ENCODE measurements at places on chromosomes 7 and 10.

DNA sequence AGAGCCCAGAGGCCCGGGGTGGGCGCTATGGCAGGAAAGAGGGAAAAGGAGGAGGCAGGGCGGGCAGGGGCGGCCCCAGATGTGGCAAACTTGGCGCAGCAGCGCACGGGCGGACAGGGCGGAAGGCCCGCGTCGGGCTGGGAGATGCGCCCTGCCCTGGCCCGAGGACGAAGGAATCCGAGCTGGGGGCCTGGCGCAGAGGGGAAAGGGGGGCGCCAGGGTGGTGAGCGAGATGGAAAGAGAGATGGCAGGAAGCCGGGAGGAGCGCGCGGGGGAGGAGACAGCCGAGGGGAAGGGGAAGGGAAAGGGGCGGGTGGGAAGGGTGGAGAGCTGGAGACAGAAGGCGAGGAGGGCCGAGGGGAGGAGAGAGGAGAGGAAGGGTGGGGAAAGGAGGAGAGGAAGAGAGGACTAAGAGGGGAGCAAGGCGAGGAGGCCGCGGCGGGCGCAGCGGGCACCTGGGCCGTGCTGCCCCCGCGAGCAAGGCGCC is at the start of gene MARVELD1:
TSS of gene MARVELD1 (plus strand) at position 392 of the 487 bp plus-strand sequence. CDS start 147 bp downstream, outside the sequence.
- DNase-seq: no peak

DNA sequence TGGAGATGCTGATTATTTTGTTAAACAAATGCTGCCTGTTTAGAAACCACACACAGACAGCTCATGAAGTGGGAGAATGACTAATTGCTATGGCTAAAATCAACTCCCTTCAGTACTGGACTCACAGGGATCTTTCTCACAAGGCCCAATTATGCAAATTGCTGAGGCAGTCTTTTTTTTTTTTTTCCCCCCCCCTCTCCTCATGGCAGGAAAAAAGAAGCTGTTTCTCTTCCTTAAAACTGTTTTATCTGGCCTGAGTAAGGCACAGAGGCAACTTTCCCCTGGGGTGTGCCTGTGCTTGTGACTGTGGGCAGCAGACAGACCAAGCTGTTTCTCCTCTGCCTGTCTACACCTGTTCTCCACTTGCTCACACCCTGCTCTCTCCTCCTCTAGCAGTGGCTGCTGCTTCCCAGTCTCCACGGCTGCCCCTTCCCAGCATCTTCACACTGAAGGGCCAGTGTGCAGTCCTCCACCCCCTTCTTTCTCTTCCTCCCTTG is 65.4 kb upstream of the STEAP1B start:
- no peak for DNase-seq

DNA sequence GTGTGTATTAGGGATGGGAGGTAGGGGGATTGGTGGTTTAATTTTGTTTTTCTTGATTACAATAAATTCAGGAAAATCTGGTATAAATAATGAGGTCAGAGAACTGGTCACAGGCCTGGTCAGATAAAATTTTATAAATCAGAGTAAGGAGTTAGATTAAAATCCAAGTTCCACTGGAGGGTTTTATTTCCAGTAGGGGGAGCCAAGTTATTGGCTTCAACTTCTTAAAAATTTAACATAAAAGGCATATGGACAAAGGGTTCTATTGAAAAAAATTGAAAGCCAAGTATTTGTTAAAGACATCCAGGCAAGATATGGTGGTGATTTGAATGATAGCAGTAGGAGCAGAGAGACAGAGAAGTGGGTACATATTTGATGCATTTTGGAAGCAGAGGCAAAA is 763.3 kb downstream of the SORCS1 start:
- no peak for DNase-seq

DNA sequence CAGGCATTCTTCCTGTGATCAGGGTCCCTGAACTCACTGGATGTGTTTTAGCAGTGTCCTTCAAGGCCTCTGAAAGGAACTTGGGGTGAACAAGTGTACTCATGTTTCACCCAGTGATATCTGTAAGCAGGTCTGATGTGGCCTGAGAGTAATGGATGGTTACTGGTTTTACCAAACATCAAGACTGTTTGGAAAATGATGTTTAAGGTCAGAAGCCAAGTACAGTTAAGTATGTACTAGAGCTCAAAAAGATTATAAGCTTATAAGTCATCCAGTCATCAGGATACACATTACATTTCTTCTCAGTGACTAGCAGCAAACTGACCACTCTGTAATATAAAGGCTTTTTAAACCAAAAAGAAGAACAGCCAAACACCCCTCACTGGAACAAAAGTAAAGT is 79.8 kb upstream of the PTN start:
- DNase-seq: no peak

- no peak for DNase-seq
These were observed 80.5 kb downstream of the KCNMA1 start for GRCh38 chr10:77556990-77557601.

GRCh38 chr7:23907012-23907411 is 197.0 kb downstream of the STK31 start:
- DNase-seq: no peak

DNA sequence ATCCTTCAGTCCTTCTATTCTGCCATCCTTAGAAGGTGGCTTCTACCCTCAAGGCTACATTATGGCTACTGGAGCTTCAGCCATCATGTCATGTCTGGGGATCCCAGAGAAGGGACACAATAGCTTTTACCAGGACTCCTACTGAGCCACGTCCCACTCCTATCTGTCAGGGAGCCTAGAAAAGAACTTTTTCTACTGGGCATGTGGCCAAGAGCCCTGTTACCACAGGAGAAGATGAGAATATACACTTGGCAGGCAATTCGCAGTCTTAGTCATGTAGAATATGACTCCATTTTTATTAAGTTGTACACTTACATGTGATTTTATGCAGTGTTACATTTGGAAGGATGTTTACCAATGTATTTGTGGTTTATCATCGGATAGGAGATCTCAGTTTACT is 64.6 kb upstream of the KCNMA1 start:
- DNase-seq: no peak

GRCh38 chr10:70799124-70799523 is 13.9 kb upstream of the TBATA start:
- no peak for DNase-seq

GRCh38 chr7:121085922-121086321 is 97.4 kb downstream of the CPED1 start:
- no peak for DNase-seq

- no peak for DNase-seq
These were observed 226.1 kb upstream of the SEMA3D start for GRCh38 chr7:85412912-85413311.

DNA sequence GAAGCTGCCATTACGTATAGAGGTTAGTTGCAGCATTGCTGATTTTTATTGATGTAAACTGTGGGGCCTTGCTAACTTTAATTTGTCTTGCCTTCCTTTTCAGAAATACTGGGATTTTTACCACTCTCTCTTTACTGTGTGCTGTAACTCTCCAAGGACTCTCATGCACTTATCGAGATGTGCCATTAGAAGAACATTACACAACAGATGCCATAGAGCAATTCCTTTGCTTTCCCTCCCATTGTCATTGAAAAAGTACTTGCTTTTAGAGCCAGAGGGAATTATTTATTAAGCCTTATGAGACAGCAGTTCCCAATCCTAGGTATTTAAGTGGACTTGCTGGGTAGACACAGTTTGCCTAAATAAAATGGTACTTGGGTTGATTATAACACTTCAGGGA is 51.7 kb downstream of the ASB4 start:
- no peak for DNase-seq

- no peak for DNase-seq
These were observed 13.0 kb upstream of the AKR1E2 start for GRCh38 chr10:4813023-4813422.

DNA sequence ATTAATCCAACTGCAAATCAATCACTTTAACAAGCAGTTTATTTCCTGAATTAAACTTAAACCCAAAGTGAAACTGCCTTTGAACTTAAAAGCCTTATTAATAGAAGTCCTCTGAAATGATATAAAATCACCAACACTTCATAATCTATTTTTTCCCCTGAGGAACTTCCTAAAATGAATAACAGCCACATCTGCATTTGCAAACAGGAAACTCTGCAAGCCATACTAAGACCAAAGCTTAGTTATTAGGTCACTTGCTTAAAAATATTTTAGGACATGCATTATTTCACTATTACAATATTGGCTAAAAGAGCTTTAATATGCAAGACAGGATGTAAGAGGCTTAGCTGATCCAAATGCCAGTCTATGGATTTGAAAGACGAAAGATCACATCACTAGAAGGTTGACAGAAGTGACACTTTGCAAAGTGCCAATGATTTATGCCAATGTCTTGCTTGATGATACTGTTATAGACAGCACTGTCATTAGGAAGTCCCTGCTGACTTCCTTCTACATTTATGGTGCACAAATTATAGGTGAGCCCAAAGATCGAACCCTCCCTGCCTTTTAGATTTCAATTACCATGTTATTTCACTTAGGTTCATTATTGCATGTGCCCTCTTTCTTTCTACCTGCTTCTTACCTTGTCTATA is 99.9 kb upstream of the SKAP2 start:
- DNase-seq: no peak

DNA sequence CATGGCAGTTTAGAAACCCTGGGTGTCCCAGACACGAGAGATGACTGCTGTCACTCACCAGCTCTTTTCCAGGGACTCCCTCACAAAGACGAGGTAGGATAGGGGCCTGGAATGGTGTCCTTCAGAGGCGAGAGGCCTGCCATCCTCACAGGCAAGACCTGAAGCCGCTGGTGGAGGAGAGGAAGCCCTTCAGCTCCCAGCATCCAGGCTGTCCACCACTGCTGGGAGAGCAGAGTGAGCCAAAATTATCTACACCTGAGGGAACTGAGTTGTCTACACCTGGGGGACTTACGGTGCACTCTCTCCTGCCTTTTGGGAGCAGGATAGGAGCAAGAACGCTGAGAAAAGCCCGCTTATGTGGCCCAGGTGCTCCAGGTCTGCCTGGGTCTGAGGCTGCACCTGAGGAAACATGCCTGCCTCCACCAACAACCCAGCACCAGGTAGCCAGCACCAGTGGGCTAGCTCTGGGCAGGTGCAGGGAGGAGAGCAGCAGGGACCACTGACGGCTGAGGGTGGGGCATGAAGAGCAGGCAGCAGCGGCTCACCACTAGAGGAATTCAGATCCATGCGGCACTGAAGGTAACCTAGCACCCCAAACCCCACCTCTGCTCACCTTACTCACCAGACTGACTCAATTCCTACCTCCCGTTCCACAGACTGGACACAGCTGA is 357.2 kb downstream of the SH2D4B start:
- DNase-seq: no peak

GRCh38 chr10:81026591-81026990 is 488.9 kb downstream of the SH2D4B start:
- DNase-seq: no peak

- no peak for DNase-seq
These were observed 102.2 kb downstream of the SNX10 start for GRCh38 chr7:26393818-26394217.

- no peak for DNase-seq
These were observed 67.5 kb downstream of the NT5C2 start for GRCh38 chr10:103125323-103126267.

DNA sequence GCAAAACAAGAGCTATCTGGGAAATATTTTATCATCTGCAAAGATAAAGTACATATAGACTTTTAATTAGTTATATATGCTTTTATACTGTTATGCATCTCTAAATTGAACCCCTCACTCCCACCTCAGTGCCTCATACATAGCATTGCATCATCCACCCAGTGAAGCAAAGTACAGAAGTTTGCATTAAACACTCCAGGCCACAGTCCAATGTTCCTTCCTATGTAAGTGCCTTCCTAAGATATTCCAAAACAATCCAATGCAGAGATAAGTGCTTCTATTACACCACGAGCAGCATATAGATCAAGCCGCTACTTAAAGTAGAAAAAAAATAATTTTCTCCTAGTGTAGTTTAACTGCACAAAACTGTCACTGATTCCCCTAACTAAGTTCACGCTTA is 3.4 kb downstream of the CPXM2 start:
- no peak for DNase-seq

GRCh38 chr7:29955799-29956486 is 33.7 kb downstream of the SCRN1 start:
- no peak for DNase-seq

DNA sequence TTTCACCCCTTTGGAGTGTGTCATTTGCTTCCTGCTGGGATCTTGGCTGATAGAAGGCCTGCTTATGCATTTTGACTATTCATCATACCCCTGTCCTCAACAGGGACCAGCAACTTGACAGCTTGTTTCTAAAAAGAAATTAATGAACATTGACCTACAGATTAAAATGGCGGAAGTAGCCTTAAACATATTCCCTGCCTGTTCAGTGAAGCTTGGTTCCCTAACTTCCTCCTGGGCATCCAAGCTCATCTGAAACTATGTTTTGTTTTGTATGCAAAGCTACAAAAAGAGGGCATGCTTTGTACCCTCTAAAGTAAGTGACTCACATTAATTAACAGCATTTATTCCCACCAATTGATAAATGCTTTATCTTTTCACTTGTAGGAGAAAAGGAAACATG is 26.8 kb upstream of the CDK14 start:
- no peak for DNase-seq

GRCh38 chr10:77325233-77325537 is 312.4 kb downstream of the KCNMA1 start:
- no peak for DNase-seq

DNA sequence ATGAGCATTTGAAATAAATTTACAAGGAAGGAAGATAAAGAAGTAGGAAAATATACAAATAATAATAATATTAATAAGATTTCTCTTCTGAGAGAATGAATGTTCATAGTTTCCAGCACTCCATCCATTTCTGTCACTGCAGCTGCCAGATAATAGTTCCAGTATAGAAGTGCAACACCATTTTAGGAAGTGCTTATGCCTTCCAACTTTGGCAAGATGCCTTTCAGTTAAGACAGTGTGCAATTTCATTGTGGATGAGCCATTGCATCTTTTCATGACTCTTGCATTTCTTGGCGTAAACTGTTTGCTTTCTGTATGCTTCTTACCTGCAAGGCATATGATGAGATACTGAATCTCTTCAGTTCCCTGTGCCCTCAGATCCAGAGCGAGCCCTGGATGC is 185.0 kb downstream of the PDE1C start:
- DNase-seq: no peak

DNA sequence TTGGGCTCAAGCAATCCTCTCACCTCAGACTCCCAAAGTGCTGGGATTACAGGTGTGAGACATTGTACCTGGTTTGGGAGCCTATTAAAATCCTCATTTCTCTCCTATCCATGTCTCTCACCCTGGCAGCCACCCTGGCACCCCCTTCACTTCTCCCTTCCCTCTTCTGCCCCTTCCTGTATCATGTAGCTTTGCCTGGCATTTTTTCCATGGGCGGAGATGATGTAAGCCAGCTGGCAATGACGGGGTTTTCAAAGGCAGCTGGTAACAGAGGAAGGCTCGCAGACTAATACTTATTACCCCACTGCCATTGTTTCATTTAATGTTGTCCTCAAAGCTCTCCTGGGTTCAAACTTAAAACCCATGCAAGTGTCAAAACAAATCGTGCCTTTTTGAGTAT is 61.9 kb downstream of the RGS10 start:
- DNase-seq: no peak

- no peak for DNase-seq
These were observed 438.0 kb downstream of the ETV1 start for GRCh38 chr7:13551503-13551902.
